ENCODE measurements at places on chromosomes 4 and X.
A peak's percentile ranks its signal among the peaks of the same experiment; 100 is the strongest.

DNA sequence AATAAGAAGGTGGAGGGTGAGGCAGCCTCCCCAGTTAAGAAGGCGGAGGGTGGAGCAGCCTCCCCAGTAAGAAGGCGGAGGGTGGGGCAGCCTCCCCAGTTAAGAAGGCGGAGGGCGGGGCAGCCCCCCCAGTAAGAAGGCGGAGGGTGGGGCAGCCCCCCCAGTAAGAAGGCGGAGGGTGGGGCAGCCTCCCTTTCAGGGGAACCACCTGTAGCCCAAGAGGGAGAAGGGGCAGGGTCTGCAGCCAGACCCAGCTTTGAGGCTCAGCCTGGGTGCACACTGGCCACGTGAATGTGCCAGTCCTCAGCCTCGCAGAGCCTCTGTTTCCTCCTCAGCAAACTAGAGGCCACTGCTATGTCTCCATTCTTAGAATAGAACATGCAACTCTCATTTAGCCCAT, 52.6 kb downstream of the HMX1 start:
- DNase-seq: no peak

DNA sequence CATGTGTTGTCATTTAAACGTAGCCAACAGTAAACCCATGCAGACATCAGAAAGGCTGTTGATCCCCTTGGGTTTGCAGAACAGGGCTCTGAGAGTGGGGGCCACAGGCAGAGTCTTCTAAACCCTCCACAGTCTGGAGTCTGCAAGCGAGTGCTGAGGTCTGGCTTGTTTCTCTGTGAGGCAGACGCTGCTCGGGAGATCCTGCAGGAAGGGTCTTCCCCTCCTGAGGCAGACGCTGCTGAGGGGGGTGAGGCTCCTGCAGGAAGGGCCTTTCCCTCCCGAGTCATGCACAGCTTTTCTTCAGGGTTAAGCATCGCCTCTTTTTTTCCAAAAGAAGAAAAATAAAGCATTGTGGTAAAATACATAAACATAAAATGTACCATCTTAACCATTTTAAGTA, 17.1 kb upstream of the PDE6B start:
- DNase-seq: no peak

DNA sequence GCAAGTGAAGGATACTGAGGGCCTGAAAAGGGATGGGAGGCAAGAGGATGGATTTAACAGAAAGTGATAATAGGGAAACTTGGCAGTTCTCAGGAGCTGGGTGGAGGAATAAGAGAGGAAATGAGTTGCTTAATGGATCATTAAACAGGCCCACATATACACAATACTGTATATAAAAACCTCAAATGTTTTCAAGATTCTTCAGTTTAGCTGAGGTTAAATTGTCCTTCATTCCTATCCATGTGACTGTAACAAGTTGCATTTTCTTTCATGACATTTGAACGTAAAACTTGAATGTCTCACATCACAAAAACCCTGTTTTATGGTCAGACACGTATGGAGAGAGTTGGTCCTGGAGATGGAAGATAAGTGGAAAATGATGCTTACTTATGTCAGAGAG, 76.5 kb upstream of the PLAC8 start:
- no peak for DNase-seq

- DNase-seq: peak; percentile 43
Observed at GRCh38 chr4:98659106-98659592, 738 bp upstream of the TSPAN5 start.
